Heart left ventricle (tissue), 16 donors: ENCODE measurements at places on chromosomes 5 and 9. TPM values are rescaled to one million over a fixed set of nuclear protein-coding genes. Genes with fewer than 3 reads are reported as not detected.

FOXD4 gene
- total RNA-seq = not detected

SLIT3 gene
- 10.6 TPM for total RNA-seq

PCA3 gene
- not detected for total RNA-seq

SEPTIN8 gene
- 37.1 TPM for total RNA-seq

ALDOB gene
- total RNA-seq = not detected

PCBD2 gene
- total RNA-seq = 18.9 TPM

DNA sequence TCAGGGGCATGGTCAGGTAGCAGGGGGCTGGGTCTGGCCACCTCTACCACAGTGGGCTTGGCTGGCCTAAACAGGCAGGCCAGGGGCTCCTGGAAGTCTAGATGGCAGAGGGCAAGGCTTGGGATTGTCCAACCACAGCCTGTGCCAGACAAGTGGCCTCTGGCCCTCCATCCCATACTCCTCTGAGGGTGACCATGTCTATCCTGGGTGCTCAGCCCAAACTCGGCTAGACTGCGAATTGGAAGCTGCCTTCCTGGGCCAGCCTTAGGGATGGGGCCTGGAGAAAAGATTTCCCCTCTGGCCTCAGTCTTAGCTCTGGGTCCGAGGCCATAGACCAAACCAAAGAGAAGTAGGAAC lies 110.5 kb downstream of the PHF2 start:
- H3K4me1 ChIP-seq = no peaks in the 10 kb centered on the region
- H3K36me3 ChIP-seq = no peaks in the 10 kb centered on the region
- H3K27ac ChIP-seq = no peak overlapping the region
- DNase-seq = no peak
- no peak overlapping the region for H3K4me3 ChIP-seq

GRCh38 chr5:125065741-125066140 lies 319.3 kb upstream of the ZNF608 start:
- H3K27me3 ChIP-seq = no peaks in the 10 kb centered on the region
- no peaks in the 10 kb centered on the region for H3K4me1 ChIP-seq
- no peak overlapping the region for H3K27ac ChIP-seq
- H3K36me3 ChIP-seq = no peaks in the 10 kb centered on the region

DNA sequence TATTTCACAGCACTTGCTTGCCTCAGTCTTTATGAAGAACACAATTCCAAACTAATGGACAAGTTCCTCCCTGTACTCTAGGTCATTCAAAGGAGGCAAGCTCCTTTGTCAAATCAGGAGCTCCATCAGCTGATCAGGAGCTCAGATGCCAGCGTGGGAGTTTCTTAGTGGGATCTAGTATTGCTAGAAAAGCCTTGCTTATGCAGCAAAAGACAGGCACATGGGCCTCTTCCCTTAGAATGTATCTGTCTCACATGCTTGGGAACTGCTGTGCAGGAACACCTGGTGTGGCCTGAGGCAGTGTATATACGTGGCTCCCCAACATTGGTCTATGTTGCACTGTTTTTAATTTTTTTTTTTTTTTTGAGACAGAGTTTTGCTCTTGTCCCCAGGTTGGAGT lies 21.4 kb upstream of the HAVCR1 start:
- DNase-seq = no peak
- no peaks in the 10 kb centered on the region for H3K4me1 ChIP-seq
- H3K27ac ChIP-seq = no peak overlapping the region
- H3K36me3 ChIP-seq = no peaks in the 10 kb centered on the region

- no peaks in the 10 kb centered on the region for H3K4me1 ChIP-seq
- no peak overlapping the region for H3K4me3 ChIP-seq
- H3K27ac ChIP-seq = no peak overlapping the region
- H3K27me3 ChIP-seq = no peaks in the 10 kb centered on the region
Observed at GRCh38 chr9:108316630-108317029, 539.2 kb downstream of the ACTL7B start.

DNA sequence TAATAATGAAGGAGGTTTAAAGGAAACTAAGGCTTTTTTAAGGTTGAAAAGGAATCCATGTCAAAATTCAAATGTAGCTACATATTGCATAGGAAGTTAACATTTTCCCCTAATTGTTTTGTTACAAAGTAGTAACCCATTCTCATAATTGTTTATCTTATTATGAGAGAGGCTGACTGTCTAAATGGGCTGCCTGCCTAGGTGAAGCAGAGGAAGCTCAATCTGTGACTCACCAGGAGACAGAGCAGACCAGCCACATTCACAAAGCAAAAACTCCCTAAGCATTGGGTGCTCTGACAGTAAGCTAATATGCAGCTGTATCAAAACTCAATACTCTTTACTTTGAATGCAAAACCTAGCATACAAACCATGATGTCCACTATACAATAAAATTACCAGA lies 208.5 kb downstream of the ROR2 start:
- H3K36me3 ChIP-seq = no peaks in the 10 kb centered on the region
- no peak for DNase-seq
- H3K4me1 ChIP-seq = no peaks in the 10 kb centered on the region
- no peaks in the 10 kb centered on the region for H3K27me3 ChIP-seq
- no peak overlapping the region for H3K4me3 ChIP-seq

GRCh38 chr5:39024884-39025283 lies 49.3 kb downstream of the RICTOR start:
- DNase-seq = no peak
- H3K27ac ChIP-seq = no peak overlapping the region
- H3K36me3 ChIP-seq = peaks cover under 1% of the 10 kb centered on the region
- no peaks in the 10 kb centered on the region for H3K27me3 ChIP-seq
- H3K4me1 ChIP-seq = no peaks in the 10 kb centered on the region

- DNase-seq = no peak
- H3K27me3 ChIP-seq = no peaks in the 10 kb centered on the region
- H3K36me3 ChIP-seq = peaks cover 3% of the 10 kb centered on the region
- H3K4me3 ChIP-seq = no peak overlapping the region
- H3K27ac ChIP-seq = no peak overlapping the region
Observed at GRCh38 chr5:149360272-149360671, 2.4 kb downstream of the PCYOX1L start.

DNA sequence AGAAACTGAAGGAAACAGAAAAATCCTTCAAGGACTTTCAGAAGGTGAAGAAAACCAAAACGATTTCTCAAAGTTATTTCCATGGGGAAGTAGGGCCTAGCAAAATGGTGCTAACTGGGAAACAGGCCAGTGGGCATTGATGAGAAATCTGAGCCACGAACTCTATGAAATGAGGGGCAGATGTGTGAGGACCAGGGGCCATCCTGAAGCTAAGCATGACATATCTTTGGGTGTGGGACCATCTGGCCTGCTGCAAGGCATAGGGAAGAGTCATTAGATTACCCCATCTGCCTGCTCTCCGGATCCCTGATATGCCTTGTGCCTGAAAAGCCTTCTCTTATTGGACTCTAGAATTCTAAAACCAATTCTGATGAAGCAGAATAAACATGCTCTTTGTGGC lies 143.8 kb downstream of the PALM2AKAP2 start:
- peaks cover 13% of the 10 kb centered on the region for H3K4me1 ChIP-seq
- no peak overlapping the region for H3K4me3 ChIP-seq
- no peaks in the 10 kb centered on the region for H3K27me3 ChIP-seq

GRCh38 chr5:6162175-6162574 lies 216.2 kb downstream of the MED10 start:
- H3K4me1 ChIP-seq = no peaks in the 10 kb centered on the region
- H3K4me3 ChIP-seq = no peak overlapping the region
- H3K36me3 ChIP-seq = no peaks in the 10 kb centered on the region
- no peak overlapping the region for H3K27ac ChIP-seq
- peaks cover 14% of the 10 kb centered on the region for H3K27me3 ChIP-seq

GRCh38 chr5:87170799-87171198 lies 96.9 kb upstream of the RASA1 start:
- H3K4me1 ChIP-seq = no peaks in the 10 kb centered on the region
- no peaks in the 10 kb centered on the region for H3K27me3 ChIP-seq
- H3K36me3 ChIP-seq = no peaks in the 10 kb centered on the region
- no peak for DNase-seq

DNA sequence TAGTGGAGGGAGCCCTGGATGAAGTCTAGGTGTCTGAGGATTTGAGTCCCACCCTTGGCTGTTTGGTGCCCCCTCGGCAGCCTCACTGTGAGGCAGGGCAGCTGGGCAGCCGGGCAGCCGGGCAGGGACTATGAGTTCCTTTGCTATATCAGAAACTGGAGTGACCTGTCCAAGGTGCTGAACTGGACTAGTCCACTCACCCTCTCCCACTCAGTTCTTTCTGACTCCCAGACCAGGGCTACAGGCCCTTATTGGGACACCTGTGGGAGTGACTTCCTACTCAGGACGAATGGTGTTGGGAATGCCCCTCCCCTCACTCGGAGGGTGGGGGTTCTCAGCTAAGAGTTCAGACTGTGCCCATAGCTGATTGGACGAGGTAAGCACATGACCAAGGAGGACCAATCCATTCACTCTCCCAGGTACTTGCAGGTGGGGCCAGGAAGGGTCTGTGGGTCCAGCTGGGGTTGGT lies 34.1 kb upstream of the RAPGEF1 start:
- H3K27ac ChIP-seq = no peak overlapping the region
- no peaks in the 10 kb centered on the region for H3K27me3 ChIP-seq
- no peaks in the 10 kb centered on the region for H3K36me3 ChIP-seq
- H3K4me3 ChIP-seq = no peak overlapping the region

DNA sequence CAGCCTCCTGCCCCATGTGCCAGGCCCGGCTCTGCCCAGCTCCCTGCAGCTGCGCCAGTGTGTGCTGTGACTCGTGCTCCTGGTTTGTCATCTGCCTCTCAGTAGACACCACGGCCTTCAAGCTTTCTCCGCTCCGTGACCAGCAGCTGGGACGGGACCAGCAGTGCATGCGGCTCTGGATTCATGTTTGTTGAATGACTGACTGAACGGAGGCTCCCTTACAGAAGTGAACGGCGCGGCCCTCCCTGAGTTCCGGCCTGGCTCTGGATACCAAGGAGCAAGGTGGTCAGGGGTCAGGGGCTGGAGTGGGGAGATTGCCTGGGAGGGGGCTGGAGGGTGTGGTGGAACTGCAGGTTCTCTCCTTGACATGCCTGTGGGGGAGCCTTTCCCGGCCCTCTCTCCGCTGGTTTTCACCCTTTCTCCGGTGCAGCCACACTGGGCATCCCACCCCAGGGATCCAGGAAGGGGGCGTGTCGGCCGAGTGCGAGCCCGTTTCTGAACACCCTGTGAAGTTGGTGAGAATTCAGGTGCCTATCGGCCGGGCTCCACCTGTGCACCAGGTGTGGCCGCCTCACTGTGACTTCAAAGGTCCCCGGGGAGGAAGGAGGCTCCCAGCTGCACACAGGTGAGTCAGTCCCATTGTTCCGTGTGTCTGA lies 11.1 kb upstream of the CEP72 start:
- peaks cover 14% of the 10 kb centered on the region for H3K27me3 ChIP-seq
- no peaks in the 10 kb centered on the region for H3K36me3 ChIP-seq
- no peak for DNase-seq
- no peak overlapping the region for H3K4me3 ChIP-seq

DNA sequence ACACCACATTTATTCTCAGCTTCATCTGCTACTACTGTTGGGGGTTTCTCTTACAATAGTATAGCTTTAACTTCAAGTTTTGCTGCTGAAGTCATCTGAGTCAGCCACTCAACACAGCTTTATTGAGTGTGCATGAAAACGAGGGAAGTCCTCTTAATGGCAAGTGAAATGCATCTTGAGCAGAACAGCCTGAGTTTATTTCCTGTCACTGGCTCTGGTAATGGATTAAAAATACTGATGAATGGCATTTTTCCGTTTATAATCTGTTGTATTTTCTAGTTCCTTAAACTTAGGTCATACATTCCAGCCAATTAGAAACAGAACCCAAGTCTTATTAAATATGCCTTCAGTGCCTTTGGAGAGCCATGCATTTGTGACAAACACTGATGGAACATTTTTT lies 238.6 kb downstream of the SLF1 start:
- H3K4me1 ChIP-seq = no peaks in the 10 kb centered on the region
- no peak overlapping the region for H3K27ac ChIP-seq
- H3K27me3 ChIP-seq = no peaks in the 10 kb centered on the region

- H3K27me3 ChIP-seq = no peaks in the 10 kb centered on the region
- H3K27ac ChIP-seq = no peak overlapping the region
- H3K4me3 ChIP-seq = no peak overlapping the region
- no peaks in the 10 kb centered on the region for H3K4me1 ChIP-seq
- DNase-seq = no peak
- H3K36me3 ChIP-seq = no peaks in the 10 kb centered on the region
Observed at GRCh38 chr9:120659676-120660075, 54.6 kb downstream of the MEGF9 start.

GRCh38 chr5:125042261-125042890 lies 295.9 kb upstream of the ZNF608 start:
- H3K27ac ChIP-seq = no peak overlapping the region
- no peak for DNase-seq
- H3K4me3 ChIP-seq = no peak overlapping the region
- H3K4me1 ChIP-seq = peaks cover 27% of the 10 kb centered on the region
- no peaks in the 10 kb centered on the region for H3K36me3 ChIP-seq
- H3K27me3 ChIP-seq = no peaks in the 10 kb centered on the region

GRCh38 chr9:108049026-108049607 lies 559.5 kb upstream of the KLF4 start:
- peaks cover 8% of the 10 kb centered on the region for H3K4me1 ChIP-seq
- no peak overlapping the region for H3K4me3 ChIP-seq
- H3K27me3 ChIP-seq = peaks cover 4% of the 10 kb centered on the region
- no peaks in the 10 kb centered on the region for H3K36me3 ChIP-seq
- no peak overlapping the region for H3K27ac ChIP-seq
- DNase-seq = no peak

DNA sequence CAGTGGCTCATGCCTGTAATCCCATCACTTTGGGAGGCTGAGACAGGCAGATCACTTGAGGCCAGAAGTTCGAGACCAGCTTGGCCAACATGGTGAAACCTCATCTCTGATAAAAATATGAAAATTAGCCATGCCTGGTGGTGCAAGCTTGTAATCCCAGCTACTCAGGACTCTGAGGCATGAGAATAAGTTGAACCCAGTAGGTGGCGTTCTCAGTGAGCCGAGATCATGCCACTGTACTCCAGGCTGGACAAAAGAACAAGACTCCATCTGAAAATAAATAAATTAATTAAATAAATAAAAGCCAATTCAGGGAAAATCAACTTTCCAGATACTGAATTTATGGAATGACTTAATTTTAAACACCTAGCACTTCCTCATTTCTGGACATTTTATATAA lies 1722.1 kb downstream of the MAT2B start:
- no peak overlapping the region for H3K27ac ChIP-seq
- no peaks in the 10 kb centered on the region for H3K36me3 ChIP-seq
- H3K27me3 ChIP-seq = no peaks in the 10 kb centered on the region
- no peak for DNase-seq
- no peak overlapping the region for H3K4me3 ChIP-seq

- DNase-seq = no peak
- no peaks in the 10 kb centered on the region for H3K36me3 ChIP-seq
- no peaks in the 10 kb centered on the region for H3K4me1 ChIP-seq
- H3K27me3 ChIP-seq = peaks cover 8% of the 10 kb centered on the region
- H3K4me3 ChIP-seq = no peak overlapping the region
- H3K27ac ChIP-seq = no peak overlapping the region
Observed at GRCh38 chr5:35050541-35051126, 2.9 kb upstream of the AGXT2 start.

DNA sequence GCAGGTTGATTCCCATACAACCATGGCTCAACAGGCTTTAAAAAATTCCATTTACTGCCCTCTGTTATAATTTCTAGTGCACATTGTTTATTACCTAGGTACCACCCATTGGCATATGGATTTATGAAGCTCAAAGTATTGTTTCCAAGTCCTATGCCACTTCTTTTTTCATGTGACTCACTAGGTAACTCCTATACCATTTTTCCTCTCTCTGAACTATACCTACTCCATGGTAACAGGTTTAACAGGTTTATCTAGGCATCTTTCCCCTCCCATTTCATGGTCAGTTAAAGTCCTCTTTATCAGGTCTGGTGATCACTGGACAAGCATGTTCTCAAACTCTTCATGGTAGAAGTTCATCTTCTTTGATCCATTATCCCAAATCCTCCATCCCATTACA lies 49.6 kb upstream of the ABCA1 start:
- no peak overlapping the region for H3K4me3 ChIP-seq
- H3K36me3 ChIP-seq = no peaks in the 10 kb centered on the region
- no peak overlapping the region for H3K27ac ChIP-seq
- peaks cover 19% of the 10 kb centered on the region for H3K4me1 ChIP-seq
